ENCODE measurements at places on chromosomes 12 and 14.
A peak's percentile ranks its signal among the peaks of the same experiment; 100 is the strongest.

DNA sequence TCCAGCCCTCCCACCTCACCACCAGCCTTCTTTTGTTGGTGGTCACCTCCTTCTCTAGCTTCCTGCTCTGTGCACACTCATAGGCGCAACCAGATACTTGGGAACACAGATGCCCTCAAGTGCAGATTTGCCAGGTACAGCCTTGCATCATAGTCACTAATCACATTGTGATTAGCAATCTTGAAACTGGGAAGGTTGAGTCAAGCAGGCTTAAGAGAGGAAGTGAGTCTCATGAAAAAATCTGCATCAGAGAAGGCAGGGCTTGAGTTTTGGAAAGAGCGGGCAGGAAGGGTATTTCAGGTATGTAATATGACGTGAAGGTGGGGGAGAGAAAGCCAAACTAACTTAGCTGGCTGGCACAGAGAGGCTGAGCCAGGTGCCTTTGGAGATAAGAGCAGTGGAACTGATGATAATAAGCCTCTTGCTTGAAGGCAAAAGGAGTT, 2.7 kb upstream of the RABGGTA start:
- DNase-seq: peak; percentile 61

DNA sequence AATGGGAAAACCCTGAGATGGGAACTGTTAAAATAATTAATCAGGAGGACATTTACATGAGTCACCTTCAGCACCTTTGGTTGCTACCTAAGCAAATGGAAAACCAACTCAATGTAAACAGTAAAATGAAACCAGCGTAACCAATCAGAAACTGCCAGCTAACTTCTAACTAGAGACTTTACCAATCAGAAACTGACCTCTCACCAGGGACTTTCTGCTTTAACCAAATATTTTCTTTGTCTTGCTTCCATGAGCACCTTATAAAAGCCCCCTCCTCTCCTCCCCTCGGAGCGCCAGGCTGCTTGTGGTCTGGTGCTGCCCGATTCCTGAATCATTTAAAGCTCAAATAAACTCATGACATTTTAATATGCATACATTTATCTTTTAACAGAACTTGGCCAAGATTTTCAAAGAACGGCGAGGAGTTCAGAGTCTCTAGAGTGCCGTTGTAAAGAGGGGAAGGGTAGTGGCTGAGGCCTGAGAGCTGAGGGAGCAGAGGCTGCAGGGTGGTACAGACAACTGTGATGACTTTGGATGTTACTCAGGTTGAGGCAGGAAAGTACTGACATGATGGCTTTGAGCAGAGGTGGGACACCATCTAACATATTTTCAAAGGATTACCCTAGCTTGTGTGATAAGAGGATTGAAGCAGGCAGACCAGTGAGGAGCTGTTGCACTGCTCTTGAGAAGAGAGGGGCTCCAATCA, 183.6 kb downstream of the CRADD start:
- DNase-seq: no peak

DNA sequence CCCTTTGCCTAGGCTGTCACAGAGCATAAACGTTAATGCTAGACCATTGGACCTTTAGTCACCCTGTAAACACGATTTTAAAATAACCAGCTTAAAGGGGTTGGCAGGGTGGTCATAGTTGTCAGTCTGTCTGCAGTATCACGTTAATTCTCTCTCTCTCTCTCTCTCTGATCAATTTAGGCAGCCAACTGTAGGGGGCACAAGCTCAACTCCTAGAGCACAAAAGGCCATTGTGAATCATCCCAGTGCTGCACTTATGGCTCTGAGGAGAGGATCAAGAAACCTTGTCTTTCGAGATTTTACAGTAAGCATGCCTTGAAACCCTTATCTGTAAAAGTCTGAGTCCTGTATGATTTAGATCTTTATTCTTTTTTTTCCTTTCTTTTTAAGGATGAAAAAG, 97.1 kb downstream of the SCAF11 start:
- no peak for DNase-seq

DNA sequence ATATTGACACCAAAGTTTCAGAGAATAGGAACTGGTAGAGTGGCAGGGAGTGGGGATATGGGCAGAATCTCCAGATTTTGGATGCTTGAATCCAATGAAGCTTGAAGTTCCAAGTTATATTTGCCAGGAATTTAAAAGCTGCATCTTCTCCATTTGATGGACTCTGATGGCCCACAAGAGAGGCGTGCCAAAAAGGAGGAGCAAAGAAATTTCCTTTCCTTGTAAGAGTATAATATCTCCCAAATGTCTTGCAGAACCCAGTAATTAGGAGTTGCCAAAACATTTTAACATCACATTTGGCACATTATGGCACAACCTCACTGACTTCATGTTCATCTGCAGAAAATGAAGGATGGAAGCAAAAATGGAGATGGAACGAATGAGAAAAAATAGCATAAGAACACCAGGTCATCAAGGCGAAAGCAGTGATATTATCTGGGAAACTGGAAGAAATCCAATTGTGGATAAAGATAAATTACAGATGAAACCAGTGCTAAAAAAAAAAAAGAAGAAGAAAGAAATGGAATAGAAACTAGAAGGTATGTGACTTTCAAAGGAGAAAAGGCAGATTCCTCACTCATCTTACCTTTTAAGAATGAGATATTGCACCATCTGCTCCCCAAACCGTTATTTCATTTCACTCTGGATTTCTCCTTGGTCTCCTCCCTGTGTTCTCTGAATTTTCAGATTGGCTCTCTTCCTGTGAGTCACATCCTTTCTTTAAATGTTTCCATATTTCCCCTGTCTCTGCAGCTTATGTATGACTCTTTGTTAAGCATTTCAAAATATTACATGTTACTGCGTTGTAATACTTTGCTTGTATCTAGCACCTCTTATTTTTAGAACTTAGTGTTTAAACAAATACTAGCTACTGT, 13.5 kb upstream of the FLRT2 start:
- no peak for DNase-seq

DNA sequence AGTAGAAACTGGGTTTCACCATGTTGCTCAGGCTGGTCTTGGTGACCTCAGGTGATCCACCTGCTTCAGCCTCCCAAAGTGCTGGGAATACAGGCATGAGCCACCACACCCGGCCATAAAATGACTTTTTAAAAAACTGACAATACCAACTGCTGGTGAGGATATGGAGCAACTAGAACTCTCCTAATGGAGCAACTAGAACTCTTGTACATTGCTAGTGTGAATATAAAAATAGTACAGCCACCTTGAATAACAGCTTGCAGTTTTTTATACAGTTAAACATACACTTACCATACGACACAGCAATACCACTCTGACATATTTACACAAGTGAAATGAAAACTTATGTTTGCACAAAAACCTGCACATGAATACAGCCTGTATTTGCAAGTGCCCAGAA, 2.5 kb upstream of the CFAP73 start:
- no peak for DNase-seq

DNA sequence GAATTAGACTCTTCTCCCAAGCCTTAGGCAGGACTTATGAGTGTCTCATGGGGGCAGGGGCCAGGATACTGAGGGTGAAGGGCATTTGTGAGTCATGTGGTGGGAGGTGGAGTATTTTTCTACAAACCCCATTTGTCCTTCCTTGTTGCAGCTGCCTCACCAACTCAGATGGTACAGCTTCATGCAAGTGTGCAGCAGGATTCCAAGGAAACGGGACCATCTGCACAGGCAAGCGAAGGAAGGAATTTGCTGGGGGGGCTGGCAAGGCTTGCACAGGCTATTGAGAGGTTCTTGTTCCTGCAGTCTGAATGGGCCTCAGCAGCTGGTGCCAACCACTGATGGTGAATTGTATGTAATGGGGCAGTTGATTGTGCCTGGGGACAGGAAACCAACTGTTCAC, 125.1 kb downstream of the STAB2 start:
- DNase-seq: no peak

DNA sequence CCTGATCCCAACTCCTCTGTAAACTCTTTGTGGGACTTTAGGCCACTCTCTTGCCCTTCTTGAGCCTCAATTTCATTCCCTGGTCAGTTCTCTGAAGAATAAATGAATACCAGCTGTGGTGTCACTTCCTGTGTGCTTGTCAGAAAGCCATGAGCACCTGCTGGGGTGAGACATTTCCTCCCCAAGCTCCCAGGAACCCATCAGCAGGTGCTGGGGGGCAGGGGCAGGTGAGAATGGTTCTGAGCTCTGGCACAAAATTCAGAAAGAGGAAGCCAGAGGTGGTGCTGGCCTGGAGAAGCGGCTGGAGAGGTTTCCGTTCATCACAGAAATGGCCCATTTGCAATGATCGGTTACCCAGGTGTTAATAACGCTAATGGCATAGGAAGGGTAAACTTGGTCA, 14.9 kb downstream of the LHX5 start:
- DNase-seq: no peak

GRCh38 chr12:21339921-21340320, 5.2 kb upstream of the SLCO1A2 start:
- no peak for DNase-seq

- DNase-seq: no peak
These were observed 14.6 kb downstream of the TMEM106C start for GRCh38 chr12:47977772-47978597.

Data from activated T-cell treated with anti-CD3 and anti-CD28 coated beads, Interleukin-2, amount 50 U/mL, for 48 hours (primary cell).